ENCODE measurements at places on chromosomes 16 and 17.

DNA sequence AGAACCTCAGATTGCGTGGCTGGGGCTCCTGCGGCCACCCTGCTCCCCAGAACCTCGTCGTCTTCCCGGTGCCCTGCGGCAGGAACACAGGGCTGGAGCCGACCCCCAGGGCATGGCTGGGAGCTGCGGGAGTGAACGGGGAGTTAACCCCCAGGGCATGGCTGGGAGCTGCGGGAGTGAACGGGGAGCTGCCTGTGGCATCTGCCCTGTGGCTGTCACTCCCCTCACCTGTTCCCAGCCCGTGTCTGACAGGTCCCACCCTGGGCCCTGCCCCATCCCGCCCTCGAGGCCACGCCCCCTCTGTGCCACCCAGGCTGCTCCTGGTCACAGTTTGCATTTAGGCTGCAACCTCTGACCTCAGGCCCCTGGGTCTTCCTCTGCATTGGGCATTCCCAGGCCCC, 39.4 kb upstream of the ACSF3 start:
- no peak for DNase-seq

DNA sequence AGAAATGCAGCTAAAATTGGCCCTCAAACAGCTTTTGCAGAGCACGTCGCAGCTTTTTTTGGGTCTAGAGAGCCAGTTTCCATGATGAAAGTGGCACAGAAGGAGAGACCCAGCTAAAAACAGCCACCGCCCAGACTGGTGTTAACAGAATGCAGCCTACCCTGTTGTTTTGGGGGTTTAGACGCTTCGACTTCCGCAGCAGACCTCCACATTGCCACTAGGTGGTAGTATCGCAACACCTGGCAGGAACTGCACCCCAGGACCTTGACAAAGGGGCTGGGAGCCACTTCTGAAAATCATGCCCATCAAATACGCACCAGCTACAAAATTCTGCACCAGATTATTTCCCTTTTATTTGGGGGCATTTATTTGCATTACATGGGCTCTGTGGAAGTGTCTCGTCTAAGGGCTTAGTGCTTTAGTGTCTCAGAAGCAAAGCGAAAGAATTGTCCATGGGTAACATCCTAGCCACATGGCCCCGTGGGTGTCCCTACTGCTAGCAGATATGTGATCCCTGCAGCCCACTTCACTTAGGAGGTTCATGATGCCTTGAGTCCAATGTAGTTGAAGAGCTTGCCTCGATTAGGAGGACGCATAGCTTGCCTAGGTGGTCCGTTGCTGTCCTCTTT, 167.1 kb downstream of the HAPSTR1 start:
- no peak for DNase-seq

- DNase-seq = no peak
Measured at GRCh38 chr17:77437017-77437416, 296.2 kb downstream of the SEC14L1 start.

GRCh38 chr16:50335196-50335958, 33.4 kb downstream of the BRD7 start:
- DNase-seq = no peak

GRCh38 chr17:20066253-20066652, 57.1 kb downstream of the SPECC1 start:
- DNase-seq = no peak

DNA sequence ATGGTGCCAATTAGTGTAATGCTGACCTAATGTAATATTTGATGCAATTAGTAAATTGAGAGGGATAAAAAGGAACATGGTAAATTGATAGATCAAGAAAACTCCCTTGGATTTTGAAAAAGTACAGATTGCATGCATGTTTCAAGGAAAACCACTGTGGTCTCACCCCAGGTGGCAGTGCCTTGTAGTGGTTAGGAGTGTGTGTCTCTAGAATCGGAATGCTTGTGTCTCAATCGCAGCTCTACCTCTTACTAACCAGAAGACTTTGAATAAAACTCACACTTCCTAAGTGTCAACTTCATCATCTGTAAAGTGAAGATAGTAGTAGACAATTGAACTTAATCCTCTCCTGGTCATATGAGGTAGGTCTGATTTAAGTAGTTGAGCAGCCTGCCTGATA, 128.9 kb upstream of the GOT2 start:
- no peak for DNase-seq

DNA sequence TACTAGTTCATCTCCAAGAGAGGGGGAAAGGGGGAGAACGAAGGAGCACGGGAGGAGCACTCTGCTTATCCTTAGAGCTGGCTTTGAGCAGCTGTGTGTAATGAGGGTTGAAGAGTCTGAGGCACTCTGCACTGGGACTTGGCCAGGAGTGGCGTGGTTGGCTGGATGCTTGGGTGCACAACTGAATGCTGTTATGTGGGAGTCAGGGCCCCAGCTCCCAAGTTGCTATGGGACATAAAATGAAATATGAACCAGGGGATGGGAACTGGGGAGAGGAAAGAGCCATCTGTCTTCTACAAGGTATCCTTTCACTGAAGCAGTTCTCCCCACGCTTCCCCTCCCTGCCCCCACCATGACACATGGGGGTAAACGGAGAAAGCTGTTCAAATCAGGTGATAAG, 105.9 kb upstream of the ANKFN1 start:
- no peak for DNase-seq

- no peak for DNase-seq
Measured at GRCh38 chr17:28180449-28180848, 138.0 kb downstream of the NLK start.

GRCh38 chr16:31157136-31157535, 7.3 kb upstream of the PRSS36 start:
- no peak for DNase-seq

GRCh38 chr16:2981177-2981898, 1.1 kb upstream of the PKMYT1 start:
- no peak for DNase-seq

GRCh38 chr17:82022310-82022980, at the start of gene CENPX:
CENPX (minus strand) TSS chr17:82022878; CDS start chr17:82022861, 17 bp downstream.
- no peak for DNase-seq

DNA sequence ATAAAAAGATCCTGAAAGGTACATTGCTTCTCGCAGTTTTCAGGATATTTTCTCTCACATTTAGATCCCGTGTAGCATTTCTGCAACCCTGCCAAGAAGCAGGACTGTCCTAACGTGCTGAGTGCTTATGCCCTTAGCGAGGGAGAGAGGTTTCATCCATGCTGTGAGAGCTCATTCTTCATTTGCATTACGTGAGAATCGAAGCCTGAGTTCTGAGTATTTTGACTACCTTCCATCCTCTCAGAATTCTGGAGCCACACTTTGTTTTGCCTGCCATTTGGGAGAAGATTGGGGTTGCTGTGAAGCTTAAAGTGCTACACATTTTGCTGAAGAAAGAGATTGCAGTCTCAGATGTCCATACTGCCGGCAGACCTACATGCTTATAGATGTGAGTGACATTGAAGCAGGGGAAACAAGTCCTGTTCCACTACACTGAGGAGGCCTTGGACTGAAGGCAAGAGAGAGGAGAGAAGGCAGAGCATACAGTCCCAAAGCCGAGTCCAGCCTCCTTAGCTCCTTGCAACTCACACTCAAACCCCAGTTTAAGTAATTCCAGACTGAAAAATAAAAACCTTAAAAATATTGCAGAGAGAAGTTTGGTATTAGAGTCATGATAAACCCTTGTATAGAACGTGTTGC, 183.0 kb downstream of the PRKCA start:
- no peak for DNase-seq

- no peak for DNase-seq
Measured at GRCh38 chr17:1621273-1621954, 7.2 kb downstream of the SLC43A2 start.

DNA sequence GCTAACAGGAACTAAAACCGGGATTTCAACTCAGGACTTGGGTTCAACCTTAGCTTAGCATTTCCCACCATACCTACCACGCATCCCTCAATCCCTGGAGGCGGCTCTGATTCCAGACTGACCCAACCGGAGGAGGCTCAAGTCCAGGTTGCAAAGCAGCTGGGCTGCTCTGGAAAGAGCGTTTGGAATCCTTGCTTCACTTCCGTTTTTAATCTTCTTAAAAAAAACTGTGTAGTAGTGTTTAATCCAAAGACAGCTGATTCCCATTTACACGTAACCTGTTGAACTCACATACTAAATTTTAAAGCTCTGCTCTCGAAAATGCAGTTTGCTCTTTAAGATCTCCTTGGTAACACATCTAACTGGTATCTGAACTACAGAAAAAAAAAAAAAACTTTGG, 50.0 kb downstream of the NXN start:
- no peak for DNase-seq

DNA sequence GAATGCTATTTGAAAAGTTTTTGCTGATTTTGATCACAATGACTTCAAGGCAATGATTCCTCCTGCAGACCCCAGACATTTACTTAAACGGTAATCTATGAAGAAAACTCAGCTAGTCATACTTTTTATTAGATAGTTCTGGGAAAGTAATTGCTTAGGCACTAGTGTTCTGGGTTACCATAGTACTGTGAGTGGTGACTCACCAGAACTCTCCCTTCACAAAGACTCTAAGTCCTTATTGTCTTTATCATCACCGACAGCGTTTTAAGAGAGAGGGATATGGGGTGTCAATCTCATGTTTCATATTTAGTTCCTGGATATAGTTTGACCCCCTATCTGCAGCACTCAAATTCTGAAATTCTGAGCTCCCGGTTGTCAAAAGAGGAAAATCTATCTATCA, 43.0 kb upstream of the CDH8 start:
- no peak for DNase-seq

GRCh38 chr17:17935321-17936271, 36.6 kb downstream of the TOM1L2 start:
- no peak for DNase-seq

DNA sequence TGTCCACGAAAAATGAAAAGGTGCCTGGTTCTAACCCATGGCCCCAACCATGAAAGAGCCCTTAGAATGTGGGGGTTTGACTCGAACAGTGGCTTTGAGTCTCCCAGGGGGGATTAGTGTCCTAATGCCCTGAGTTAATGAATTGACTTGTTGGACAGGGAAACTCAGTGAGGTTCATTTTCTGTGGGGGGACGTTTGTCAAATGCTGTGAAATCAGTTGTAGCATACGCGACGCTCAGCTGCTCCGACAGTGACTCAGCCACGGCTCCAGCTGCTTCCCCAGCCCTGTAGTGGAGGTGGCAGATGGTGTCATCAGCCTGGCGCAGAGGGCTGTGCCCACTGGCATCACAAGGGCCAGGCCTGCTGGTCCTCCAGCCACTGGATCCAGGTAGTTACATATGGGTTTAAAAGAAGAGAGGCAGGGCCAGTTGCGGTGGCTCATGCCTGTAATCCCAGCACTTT, 3.9 kb upstream of the TMEM235 start:
- DNase-seq = no peak

GRCh38 chr16:396199-396598, 800 bp upstream of the NME4 start:
- DNase-seq = no peak

DNA sequence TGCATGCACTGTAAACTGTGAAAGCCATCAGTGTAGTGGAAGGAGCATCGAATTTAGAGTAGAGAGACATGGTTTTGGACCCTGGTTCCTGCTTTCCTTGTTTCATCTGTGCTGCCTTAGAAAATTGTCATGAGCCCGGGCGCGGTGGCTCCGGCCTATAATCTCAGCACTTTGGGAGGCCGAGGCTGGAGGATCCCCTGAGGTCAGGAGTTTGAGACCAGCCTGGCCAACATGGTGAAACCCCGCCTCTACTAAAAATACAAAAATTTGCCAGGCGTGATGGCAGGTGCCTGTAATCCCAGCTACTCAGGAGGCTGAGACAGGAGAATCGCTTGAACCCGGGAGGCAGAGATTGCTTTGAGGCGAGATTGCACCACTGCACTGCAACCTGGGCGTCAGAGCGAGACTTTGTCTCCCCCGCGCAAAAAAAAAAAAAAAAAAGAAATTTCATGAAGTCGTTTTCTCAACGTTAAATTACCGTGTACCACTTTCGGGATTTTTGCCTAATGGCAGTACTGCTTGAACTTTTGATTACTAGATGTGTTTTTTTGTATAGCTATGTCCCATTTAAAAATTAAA, 912 bp downstream of the COQ7 start:
- DNase-seq = no peak

GRCh38 chr17:70074956-70075355, at the start of gene KCNJ16:
KCNJ16 (plus strand) TSS chr17:70075225; CDS start chr17:70132088, 56,863 bp downstream.
- no peak for DNase-seq

GRCh38 chr17:59503500-59503899, 61.9 kb upstream of the DHX40 start:
- no peak for DNase-seq

DNA sequence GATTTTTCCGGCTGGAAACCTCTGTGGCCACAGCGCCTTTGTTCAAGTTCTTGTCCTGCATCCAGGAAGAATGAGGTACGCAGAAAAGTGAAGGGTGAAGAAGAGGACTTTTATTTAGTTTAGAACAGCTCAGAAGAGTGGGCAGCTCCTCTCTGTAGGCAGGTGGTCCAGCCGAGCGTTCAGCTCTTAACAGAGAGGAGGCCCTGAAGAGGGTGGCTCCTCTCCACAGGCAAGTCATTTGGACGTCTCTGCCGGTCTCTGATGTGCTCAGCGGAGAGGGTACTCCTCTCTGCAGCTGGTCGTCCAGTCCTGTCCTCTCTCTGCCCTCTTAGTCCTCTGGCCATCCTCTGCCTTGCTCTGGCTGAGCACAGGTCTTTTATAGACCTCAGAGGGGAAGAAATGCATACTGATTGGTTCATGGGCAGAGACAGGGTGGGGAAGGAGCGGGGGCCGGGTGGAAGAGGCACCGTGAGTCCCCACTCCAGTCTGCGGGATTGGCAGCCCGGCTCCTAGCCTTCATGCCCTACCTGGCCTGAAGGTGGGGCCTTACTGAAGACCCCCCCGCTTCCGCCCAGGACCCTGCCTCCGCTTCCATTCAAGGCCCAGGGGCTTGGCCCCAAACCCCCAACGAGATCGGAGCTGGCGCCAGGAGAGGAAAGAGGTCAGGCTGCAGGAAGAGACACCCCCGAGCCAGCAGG, 70.0 kb upstream of the NKD1 start:
- no peak for DNase-seq

DNA sequence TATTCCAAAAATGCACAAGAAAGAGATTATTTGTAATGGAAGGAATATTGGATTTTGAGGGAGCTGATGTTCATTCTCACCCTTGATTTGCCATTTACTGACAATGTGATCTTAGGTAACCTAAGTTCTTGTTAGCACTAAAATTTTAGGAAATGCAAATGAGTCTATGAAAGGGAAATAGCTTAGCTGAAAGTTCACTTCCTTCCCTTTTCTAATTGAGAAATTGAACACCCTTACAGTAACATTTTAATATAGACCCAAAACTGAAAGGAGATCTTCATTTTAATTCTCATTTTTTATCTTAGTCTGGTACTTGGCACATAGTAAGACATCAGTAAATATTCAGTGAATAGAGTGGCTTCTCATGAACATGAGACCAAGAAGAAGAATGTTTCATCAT, 10.9 kb upstream of the WSB1 start:
- DNase-seq = no peak
